ENCODE measurements at places on chromosomes 4 and X.

DNA sequence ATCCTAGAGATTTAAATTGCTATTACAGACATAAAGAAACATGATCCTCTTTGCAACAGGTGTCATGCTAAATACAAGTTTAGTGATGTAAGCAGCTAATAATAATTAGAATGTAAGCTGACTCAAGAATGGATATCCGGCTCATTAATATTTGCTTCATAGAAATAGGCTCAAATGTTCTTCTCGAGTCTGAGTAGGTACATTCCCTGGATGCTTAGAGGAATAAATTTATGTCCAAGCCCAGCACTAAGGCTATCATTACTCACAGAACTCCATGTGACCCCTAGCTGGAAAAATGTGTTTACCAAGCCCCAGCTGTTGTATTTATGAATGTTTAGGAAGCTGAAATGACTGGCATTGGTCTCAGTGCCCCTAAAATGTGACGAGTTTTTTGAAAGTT lies 87.6 kb upstream of the TSPAN7 start:
- no peak for DNase-seq

- no peak for DNase-seq
These were observed 1703.9 kb upstream of the TENM3 start for GRCh38 chr4:180539284-180539683.

- no peak for DNase-seq
These were observed 22.8 kb upstream of the ANKRD17 start for GRCh38 chr4:73281396-73281795.

- DNase-seq = peak; percentile 63
These were observed 48.0 kb downstream of the SLC25A5 start for GRCh38 chrX:119516157-119516702.

GRCh38 chrX:154779261-154779660 lies 16.6 kb downstream of the DKC1 start:
- no peak for DNase-seq

DNA sequence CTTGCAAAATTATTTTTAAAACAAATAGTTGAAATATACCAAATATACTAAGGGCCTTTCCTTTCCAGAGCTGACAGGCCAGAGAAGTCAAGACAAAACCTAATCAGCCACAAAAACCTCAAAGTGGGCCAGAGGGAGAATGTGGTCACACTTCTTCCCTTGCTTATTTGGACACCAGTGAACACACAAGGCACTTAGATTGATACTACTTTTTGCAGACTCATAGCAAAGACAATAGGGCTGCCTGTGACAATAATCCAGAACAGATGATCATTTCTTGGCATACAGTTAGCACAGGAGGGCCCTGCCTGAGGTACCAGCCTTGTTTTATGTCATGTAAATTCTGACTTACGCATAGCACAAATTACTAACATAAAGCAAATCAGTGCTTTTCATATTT lies 215.7 kb upstream of the NEIL3 start:
- DNase-seq = no peak

DNA sequence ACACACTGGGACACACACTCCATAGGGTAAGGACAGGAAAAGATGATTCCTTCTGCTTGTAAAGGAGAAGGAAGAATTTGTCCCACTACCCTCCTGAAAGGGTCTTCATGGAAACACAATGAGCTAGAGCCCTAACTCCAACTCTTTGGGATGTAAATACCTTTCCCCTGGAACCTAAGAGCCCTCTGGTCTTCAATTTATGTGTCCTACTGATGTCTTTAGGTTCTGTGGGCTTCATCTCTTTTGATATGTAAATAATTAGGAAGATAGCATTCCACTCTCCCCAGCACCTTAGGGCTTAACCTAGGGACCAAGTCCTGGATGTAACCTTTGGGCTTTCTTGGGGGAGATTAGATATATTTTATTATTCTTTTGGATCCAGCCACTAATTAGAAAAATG lies 38.3 kb downstream of the PF4 start:
- no peak for DNase-seq

DNA sequence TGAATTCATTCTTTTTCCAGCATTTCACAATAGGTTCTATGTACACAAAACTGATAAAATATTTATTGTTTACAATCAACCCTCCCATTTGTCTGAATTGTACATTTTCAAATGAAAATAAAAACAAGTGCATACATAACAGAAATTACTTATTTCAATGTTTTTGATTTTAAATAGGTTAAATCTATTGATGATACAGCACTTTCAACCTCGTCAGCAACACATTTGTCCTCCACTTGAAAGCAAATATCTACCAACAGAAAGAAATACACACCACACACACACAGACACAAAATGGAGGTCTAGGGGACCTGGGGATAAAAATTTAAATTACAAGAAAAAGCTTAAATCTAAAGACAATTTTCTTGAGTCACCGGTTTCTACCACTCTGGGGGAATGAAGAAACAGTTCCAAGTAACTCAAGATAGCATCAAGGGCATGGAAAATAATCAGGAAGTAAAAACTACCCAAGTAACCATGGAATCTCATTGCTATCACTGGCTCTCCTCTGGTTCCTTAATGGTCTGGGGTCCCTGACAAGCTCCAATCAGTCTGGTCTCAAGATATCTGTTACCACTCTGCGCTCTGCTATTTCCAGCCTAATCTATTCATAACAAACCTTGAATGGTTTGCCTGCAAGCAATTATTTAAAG lies 27.6 kb downstream of the ANKRD17 start:
- no peak for DNase-seq

DNA sequence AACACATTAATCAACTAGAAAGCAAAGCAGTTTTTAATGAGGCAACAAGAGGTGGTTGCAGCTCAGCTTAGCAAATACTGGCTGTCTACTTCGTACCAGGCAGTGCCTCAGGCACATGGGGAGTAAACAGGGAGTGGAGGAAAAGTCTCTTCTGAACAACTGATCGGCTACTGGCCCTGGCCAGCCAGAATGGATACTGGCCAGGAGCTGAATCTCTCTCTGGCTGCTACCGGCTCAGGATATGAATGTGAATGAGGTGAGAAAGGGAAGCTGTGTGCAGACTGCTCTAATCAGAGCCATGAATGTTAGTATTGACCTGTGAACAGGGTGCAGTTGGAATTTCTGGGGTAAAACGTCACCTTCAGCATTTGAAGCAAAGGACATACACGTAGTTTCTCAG lies 77.3 kb downstream of the STK32B start:
- no peak for DNase-seq

- DNase-seq = no peak
These were observed 911.8 kb downstream of the CENPC start for GRCh38 chr4:66633477-66633876.

DNA sequence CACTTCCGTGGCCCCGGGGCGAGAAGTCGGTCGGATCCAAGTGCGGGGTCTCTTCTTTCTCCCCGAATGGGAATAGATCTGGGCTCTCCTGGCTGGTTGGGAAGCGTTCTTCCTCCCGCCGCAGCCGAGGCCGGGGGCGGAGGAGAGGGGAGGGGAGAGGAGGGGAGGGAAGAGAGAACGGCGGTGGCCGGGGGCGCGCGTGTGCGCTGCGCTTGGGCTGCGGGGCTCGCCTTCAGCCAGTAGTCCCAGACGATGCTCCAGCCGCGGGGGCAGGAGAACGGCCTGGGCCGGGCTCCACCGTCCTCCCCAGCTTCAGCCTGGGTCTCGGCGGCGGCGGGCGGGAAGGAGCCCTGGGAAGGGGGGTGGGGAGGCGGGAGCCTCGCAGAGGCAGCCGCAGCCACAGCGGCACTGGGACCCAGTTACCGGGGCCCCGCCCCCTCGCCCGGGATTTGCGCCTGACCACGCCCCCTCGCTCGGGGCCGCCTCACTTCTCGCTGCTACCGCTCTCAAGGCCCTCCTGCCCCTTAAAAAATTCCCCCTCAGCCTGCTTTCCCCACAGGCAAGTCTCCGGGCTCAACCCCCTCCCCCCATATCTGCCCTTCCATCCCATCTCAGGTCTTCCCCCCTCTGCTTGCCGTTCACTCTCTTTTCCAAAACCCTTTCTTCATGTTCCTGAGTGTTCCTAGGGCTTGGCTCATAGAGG lies at the start of gene FGD1:
TSS of gene FGD1 (minus strand) at position 421 of the 703 bp plus-strand sequence. CDS start 802 bp downstream, outside the sequence.
- peak; percentile 7 for DNase-seq

DNA sequence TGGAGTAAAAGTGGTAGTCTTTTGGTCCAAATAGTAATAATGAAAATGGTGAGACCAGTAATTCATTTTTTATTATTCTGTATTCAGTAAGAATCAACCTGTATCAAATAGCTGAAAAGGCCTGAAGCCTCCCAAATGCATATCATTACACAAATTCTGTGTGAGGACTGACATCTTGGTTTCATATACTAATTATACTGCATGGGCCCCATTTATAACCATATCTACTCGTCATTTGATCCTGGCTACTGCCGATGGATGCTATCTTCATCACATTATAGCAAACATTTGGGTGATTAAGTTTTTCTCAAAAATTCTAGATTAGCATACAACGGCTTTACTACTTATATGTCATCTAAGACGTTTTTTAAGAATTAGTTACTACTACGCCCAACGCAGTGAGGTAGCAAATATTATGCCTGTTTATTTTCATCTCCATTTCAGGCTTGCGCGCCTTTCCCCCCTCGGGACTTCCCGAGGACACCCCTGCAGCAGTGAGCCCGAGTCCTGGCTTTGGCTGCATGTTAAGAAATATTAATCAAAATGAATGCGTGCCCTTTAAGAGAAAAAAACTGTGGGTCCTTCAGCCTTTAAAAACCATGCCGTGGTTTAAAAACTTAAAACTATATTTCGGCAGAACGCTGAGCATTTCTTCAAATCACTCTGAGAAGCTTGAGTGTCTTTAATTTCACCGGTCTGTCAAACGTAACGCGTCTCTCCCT lies 814 bp upstream of the MMAA start:
- DNase-seq = no peak

DNA sequence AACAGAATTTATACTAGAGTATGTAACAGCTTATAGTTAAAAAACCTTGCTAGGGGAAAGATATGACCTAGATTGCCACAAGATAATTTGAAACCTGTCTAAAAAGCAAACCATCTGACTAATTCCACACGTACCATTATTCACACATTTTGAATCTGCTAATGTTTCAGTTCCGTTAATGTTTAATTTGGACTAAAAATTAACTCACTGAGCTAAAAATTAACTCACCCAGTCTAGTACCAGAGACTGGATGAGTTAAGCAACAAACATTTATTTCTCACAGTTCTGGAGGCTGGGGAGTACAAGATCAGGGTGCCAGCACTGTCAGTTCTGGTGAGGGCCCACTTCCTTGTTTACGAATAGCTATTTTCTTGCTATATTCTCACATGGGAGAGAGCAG lies 231.5 kb upstream of the DIAPH2 start:
- DNase-seq = no peak

- peak; percentile 34 for DNase-seq
These were observed 62.4 kb downstream of the TRAPPC11 start for GRCh38 chr4:183721207-183722081.

GRCh38 chrX:103099691-103100090 lies 6.7 kb upstream of the NXF3 start:
- DNase-seq = no peak

DNA sequence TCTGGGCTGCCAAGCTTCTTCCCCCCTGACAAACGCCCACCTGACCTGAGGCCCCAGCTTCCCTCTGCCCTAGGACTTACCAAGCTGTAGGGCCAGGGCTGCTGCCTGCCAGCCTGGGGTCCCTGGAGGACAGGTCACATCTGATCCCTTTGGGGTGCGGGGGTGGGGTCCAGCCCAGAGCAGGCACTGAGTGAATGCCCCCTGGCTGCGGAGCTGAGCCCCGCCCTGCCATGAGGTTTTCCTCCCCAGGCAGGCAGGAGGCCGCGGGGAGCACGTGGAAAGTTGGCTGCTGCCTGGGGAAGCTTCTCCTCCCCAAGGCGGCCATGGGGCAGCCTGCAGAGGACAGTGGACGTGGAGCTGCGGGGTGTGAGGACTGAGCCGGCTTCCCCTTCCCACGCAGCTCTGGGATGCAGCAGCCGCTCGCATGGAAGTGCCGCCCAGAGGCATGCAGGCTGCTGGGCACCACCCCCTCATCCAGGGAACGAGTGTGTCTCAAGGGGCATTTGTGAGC lies 37.0 kb downstream of the HTRA3 start:
- DNase-seq = no peak
